Mucosa of descending colon (tissue), 3 donors: ENCODE measurements at places on chromosomes 3 and 15.

- DNase-seq, result no peak
These were observed 34.9 kb downstream of the CHDH start for GRCh38 chr3:53811143-53811927.

DNA sequence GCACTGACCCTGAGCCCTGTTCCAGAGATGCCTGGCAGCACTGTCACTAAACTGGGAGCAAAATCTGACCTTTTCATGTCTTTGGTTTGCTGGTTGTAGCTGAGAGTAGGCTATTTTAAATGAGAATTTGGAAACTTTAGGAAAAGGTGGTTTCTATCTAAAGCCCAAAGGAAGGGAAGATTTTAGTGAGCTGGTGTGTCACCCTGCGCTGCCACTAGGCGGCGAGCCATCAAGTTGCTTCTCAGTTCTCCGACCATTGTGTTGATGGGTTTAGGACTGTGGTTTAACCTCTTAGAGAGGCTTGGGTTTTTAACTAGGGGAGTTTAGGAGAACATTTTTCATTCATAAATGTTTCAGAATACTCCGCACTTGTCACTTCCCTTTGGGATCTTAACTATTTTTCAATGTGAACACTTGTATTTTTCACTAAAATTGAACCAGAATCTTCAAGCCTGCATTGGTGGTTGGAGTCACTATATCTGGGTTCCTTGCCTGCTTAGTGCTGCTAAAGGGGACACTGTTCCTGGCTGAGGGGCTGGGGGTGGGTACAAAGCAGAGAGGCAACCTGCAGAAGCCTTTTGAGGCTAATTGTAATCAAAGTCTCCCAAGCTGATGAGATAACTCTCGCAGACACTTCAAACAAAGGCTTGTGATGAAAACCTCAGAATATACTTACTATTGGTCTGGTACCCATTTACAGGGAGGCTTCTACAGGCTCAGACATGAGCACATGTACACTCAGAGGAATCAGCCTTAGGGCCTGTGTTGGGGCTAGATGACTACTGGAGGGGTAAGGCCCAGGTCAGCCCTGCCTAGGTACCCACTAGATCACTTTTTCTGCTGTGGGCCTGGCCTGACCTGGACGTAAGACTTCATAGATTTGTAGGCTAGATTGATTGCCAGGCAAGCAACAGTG is 16.8 kb downstream of the EXOSC7 start:
- DNase-seq, result no peak

DNA sequence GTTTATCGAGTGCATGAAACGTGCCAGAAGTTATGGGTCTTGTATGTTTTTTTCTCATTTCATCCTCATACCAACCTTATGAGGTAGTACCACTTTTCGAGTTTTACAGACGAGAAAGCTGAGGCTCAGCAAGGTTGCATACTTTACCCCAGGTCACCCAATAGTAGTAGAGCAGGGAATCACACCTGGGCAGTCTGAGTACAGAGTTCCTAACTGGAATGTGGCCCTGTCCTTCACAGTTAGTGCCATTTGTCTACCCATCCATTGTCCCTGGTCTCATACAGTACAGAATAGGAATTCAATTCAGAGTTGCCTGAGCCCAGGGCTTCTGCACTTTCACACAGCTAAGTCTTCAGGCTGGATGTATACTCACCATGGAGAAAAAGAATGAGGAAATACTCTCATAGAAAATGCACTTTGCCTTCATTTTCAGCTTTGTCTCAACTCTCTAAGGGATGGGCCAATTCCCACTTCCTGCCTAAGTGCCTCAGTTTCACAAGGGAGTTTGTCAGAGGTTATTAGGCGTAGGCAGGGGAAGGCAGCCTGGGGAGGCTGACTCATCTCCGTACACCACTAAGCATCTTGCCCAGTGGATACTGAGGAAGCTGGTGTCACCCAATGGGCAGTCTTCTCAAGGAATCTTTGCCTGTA is 93.2 kb downstream of the TMEM212 start:
- no peak for DNase-seq

DNA sequence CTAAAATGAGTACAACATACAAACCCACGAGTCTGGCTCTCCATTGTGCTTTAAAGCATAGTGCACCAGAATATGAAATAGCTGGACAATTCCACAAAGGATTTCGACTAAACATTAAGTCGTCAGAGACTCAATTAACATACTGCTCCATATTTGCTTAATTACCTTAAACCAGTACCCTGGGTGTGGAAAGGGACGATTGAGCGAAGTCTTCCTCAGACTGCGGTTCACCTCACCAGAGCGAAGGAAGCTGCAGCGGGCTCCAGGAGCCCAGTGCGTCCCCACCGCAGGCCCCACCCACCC is 218 bp upstream of the TRPC1 start:
- no peak for DNase-seq

DNA sequence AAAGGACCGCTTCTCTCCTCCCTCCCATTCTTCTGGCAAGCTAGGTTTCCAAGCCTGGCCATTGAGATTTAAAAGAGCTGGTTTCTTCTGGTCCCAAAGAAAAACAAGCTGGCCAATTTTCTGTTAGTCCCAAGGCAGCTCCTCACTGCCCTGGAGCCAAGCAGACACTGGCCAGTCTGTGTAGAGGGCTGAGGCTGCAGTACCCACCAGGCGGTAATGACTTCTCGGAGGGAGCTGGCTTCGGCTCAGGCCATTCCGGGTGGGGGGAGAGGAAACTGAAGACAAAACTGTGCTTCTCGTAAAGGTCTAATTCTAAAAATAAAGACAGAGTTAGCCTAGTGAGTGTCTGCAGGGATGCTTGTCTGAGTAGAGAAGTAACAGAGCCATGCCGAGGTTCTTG is 78.5 kb upstream of the SMAD3 start:
- DNase-seq, result no peak

- DNase-seq, result no peak
These were observed 165.2 kb upstream of the LMCD1 start for GRCh38 chr3:8336456-8336855.
